ENCODE measurements at places on chromosomes 7 and 10.
A peak's percentile ranks its signal among the peaks of the same experiment; 100 is the strongest.

GRCh38 chr10:102455893-102456471 is 4.6 kb upstream of the C10orf95 start:
- no peaks in the 10 kb centered on the region for H3K27me3 ChIP-seq
- peaks cover 31% of the 10 kb centered on the region for H3K4me1 ChIP-seq
- no peak overlapping the region for H3K4me3 ChIP-seq
- DNase-seq, result no peak
- H3K36me3 ChIP-seq, result peaks cover 21% of the 10 kb centered on the region
- no peak overlapping the region for H3K27ac ChIP-seq

GRCh38 chr10:102994531-102995295 is 76.6 kb downstream of the CNNM2 start:
- peaks cover 2% of the 10 kb centered on the region for H3K36me3 ChIP-seq
- no peak for DNase-seq
- H3K27me3 ChIP-seq, result no peaks in the 10 kb centered on the region
- H3K27ac ChIP-seq, result peak overlapping the region; percentile 72

GRCh38 chr10:14683256-14683655 is 91.4 kb downstream of the FAM107B start:
- H3K36me3 ChIP-seq, result no peaks in the 10 kb centered on the region
- DNase-seq, result no peak
- no peak overlapping the region for H3K4me3 ChIP-seq

DNA sequence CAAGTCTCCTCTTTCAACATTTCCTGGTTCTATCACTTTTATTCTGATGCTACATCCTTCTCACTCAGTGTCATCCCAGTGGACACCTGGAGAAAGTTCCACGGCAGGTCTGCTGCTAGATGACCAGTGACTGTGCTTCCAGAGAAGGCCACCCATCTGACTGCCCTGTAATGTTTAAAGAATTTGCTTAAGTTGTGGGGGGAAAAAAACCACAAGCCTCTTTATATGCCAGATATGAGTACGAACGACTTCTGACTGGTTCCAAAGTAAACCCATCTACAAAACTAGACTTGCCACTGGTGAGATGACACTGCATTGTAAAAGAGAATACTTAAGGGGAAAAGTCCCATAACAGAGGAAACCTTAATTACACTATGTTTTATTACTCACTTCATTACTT is 69.6 kb upstream of the VWC2 start:
- no peak overlapping the region for H3K4me3 ChIP-seq
- no peaks in the 10 kb centered on the region for H3K4me1 ChIP-seq
- DNase-seq, result no peak
- H3K27me3 ChIP-seq, result no peaks in the 10 kb centered on the region

Measured in activated naive CD8-positive, alpha-beta T cell treated with anti-CD3 and anti-CD28 coated beads, Interleukin-2, amount 10 ng/mL, durations not matched to agents 7 days and 5 days (primary cell).